Foreskin melanocyte (primary cell): ENCODE measurements at places on chromosomes 4 and X.

- DNase-seq, result no peak
Observed at GRCh38 chrX:111035256-111035655, 60.7 kb upstream of the PAK3 start.

DNA sequence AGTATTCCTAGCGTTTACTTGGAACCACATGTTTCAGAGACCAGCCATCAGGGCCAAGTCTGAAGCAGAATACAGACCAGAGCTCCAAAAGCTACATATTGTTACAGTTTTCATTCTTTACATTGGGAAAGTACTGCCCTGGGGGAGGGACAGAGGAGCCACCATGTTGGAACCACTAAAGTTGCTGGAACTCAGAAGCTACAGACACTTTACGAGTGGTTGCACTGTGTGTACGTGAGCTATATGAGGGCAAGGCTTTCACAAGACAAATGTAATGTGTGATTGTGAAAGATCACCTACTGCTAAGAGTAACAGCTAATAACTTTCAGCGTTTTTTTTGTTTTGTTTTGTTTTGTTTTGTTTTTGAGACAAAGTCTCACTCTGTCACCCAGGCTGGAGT is 11.7 kb downstream of the GPC3 start:
- DNase-seq, result no peak

DNA sequence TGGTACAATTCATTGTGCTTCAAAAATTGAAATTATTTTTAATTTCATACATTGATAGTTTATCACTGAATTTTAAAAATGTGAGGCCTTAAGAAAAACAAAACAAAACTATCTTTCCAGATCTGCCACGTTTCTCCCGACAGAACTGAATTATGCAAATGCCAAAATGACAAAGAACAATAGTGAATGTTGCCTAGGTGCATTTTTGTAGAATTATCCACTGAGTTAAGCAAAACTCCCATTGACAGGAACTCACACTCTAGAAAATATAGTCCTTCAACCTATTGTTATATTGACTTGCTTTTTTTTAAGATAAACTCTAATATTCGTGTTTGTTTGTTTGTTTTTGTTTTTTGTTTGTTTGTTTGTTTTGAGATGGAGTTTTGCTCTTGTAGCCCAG is 6.5 kb downstream of the PCGF3 start:
- DNase-seq, result no peak

GRCh38 chr4:40173470-40173875 is 23.4 kb upstream of the RHOH start:
- DNase-seq, result no peak

- DNase-seq, result no peak
Observed at GRCh38 chrX:100356351-100356896, 53.6 kb downstream of the PCDH19 start.

DNA sequence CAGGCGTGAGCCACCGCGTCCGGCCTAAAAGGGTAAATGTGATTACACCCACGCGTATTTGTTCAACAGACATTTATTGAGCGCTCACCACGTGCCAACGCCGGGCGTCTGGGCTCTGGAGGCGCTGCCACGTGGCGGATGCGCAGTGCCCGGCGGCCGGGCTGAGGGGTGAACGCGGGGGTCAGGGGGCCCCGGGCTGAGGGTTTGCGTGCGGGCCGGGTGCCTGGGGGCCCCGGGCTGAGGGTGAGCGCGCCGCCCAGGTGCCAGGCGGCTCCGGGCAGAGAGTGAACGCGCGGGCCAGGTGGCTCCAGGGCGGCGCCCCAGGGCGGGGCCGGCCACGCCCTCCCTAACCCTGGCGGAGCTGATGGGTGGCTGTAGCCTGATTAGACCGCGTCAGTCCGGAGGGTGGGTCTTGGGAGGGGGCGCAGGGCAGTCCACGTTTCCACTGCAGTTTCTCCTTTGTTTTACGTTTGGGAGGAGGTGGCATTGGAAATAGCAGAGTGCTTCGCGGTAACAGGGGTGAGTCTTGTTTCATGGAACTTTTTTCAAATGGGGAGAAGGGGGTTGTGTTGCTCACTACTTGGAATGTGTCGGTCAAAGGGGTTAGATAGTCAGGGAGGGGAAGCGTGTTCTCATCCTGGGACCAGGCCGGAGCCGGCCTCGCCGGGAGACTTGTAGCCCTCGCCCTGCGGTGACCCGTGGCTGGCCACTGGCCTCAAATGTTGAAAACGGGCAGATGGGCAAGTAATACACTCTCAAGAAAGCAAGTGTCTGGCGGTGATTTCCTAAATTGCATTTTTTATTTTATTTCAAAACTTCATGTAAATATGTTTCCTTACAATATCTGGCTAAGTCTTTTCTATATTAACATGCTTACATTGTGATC is at the start of gene ZFP42:
ZFP42 (plus strand) TSS at position 450 of the 886 bp plus-strand sequence. CDS start 7,037 bp downstream, outside the sequence.
- no peak for DNase-seq

DNA sequence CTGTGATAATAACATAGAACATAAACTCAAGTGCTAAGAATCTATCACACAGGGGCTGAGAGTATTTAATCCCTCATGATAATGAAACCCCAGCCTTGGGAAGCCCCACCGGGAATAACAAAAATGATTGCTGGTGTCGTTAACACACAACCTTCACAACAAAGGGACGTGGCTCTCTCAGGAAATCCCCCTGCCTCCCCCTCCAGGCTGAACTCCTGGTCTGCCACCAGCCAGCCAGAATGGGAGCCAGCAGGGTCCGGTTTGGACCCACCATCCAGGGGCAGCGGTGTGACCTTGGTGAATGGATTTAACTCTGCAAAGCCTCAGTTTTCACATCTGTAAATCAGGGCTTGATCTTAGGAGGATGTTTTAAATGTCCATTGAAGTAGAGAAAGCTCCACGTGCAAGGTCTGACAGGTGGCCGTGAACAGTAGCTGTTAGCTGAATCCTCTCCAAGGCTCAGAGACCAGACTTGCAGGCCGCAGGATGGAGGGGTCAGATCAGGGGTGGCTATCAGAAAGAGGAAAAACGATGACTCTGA is 46.5 kb downstream of the ABLIM2 start:
- no peak for DNase-seq

DNA sequence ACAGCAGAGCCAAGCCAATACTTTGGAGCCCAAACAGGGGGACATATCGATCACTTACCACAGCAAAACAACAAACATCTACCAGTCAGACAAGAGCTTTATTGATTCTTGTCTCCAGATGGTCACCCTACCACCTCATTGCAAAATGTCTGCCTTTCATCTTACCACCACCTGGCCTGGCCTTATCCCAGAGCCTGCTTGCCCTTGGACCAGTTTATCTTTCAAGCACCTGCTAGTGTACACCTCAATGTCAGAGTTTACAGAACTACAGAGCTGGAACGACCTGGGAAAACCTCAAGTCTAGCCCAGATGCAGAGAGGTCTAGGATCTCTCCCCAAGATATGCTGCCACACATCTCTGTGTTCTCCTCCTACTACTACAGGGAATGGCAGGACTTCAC is 4.5 kb downstream of the BCAP31 start:
- DNase-seq, result no peak

DNA sequence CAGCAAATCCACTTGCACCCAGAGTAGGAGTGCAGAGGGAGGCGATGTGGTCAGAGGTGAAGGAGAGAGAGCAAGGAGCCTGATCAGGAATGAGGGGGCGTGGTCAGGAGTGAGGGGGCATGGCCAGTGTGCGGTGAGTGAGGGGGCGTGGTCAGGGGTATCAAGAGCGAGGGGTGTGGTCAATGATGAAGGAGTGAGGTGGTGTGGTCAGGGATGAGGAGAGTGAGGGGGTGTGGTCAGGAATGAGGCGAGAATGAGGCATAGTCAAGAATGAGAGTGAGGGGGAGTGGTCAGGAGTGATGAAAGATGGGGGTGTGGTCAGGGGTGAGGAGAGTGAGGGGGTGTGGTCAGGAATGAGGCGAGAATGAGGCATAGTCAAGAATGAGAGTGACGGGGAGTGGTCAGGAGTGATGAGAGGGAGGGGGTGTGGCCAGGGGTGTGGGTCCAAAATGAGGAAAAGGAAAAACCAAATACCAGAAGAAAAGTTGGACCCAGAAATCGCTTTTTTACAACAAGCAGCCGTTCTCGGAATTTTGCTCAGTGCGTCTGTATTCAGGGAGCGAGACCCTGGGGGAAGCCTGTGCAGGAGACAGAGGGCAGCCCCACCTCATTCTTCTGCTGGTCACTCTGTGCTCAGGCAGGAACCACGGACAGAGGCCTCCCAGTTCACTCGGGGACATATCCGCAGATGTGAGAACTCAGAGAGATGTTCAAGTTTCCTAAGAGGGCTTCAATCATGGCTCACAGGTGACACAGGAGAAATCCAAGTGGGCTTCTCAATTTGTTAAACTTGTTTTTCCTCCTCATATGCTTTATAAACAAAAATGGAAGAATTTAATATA is 47.5 kb downstream of the MAGEA1 start:
- peak; percentile 0 for DNase-seq

- peak; percentile 29 for DNase-seq
Observed at GRCh38 chr4:24260923-24261564, 323.3 kb downstream of the DHX15 start.

GRCh38 chr4:128560754-128561495 is 248.6 kb upstream of the JADE1 start:
- DNase-seq, result no peak

GRCh38 chr4:176262243-176262642 is 6.8 kb downstream of the ASB5 start:
- no peak for DNase-seq

DNA sequence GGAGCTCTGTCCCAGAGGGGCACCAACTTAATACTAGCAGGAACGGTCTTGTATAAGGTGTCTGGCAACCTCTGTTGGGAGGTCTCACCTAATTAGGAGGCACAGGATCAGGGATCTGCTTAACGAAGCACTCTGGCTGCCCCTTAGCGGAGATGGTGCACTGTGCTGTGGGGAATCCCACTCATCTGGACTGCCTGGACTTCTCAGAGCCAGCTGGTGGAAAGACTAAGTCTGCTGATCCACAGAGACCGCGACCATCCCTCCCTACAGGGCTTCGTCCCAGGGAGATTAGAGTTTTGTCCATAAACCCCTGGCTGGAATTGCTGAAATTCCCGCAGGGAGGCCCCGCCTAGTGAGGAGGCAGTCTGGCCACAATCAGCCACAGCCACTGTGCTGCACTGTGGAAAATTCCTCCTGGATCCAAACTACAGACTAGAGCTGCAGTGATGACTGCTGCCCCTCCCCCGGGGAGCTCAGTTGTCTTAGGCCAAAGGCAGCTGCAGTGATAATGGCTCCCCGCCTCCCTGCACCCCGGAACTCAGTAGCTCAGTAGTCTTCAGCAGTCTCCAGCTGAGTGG is 22.0 kb upstream of the ZCCHC4 start:
- DNase-seq, result no peak

GRCh38 chr4:8201321-8201781 is 2.3 kb downstream of the SH3TC1 start:
- DNase-seq, result no peak

- peak; percentile 46 for DNase-seq
Observed at GRCh38 chr4:105399532-105400161, 74.2 kb downstream of the PPA2 start.

GRCh38 chr4:85500110-85500867 is 25.3 kb downstream of the ARHGAP24 start:
- no peak for DNase-seq

- no peak for DNase-seq
Observed at GRCh38 chr4:115424852-115425251, 311.4 kb upstream of the NDST4 start.

DNA sequence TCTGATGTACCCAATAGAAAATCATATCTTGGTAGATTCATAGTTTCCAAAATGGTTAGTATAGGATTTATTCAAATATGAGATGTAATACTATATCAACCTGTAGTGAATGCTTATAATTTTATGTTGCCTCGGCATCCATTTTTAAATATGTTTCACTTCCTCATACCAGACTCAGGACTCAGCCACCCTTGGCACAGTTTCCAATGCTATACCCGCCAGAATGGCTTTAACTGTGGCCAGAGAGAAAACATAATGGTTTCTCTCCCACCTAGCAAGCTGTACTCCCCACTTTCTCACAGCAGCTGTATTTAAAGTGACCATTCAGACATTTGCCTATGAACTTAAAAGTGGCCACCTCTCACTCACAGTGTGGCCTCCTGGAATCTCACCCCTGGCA is 466.6 kb upstream of the PABPC4L start:
- no peak for DNase-seq

- DNase-seq, result no peak
Observed at GRCh38 chrX:30533835-30534234, 43.7 kb downstream of the TASL start.

- DNase-seq, result no peak
Observed at GRCh38 chr4:147843162-147843561, 111.3 kb downstream of the ARHGAP10 start.

GRCh38 chrX:16436348-16437188 is 213.4 kb upstream of the S100G start:
- peak; percentile 31 for DNase-seq
